ENCODE measurements at places on chromosomes 16 and 17. TPM values are rescaled to one million over a fixed set of nuclear protein-coding genes. Genes with fewer than 3 reads are reported as not detected.

Gene TNS4
- 0.07 TPM for polyA plus RNA-seq

GRCh38 chr17:21297597-21297996, 13.1 kb downstream of the MAP2K3 start:
- DNase-seq: no peak

Gene UTS2R
- not detected for polyA plus RNA-seq

DNA sequence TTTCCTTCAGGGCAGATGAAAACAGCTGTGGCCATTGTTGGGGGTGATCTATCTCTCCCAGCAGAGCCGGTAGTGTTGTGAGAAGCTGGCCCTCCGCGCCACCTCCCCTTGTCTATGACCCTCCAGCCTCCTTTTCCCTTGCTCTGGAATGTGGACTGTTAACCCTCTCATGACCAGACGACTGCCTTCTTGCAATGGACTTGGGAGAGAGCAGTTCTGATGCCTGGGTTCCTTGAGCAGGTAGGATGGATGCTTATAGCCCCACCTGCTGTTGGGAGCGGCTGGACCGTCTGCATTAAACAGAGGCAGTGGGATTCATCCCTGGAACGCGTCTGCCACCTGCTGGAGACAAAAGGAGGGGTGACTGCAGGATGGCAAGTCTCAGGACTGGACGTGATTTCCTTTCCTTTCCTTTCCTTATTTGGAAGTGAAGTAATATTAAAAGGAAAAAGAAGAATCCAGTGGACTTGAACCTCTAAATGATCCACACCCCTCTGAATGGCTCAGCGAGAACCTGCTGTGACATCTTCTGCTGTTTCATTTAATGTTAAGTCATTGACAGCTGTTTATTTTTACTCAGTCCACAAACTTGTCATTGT, 1.8 kb upstream of the SOST start:
- peak; percentile 91 for DNase-seq

- DNase-seq: no peak
These were observed 29.5 kb upstream of the ULK2 start for GRCh38 chr17:19897090-19897837.

GRCh38 chr17:56602292-56603130, 9.0 kb downstream of the NOG start:
- DNase-seq: no peak

- no peak for DNase-seq
These were observed 99.0 kb downstream of the PRKCA start for GRCh38 chr17:66401364-66401763.

- no peak for DNase-seq
These were observed 31.9 kb downstream of the PLCG2 start for GRCh38 chr16:81810894-81811538.

DNA sequence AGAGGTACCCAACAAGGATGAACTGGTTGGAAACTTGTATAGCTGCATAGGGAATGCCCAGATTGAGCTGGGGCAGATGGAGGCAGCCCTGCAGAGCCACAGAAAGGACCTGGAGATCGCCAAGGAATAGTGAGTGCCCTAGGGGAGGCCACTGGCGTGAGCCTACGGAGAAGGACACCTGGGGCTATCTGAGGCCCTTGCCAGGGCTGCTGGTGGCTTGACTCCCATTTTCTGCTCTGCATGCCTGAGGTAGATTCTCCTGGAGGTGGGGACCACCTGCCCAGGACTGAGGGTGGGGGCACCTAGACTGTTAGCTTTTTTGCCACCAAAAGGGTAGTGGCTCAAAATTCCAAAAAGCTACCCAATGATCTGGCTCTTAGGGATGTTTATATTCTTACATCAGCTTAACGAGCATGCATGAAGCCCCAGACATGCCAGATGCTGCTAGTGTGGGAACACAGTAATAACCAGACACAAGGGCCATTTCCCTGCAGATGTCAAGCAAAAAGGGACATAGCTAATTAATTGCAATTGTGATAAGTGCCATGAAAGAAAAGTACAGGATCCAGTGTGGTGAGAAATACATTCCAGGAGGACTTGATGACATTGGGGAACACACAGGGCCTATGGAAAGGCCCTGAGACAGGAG, 8.8 kb downstream of the ODAD4 start:
- no peak for DNase-seq

- no peak for DNase-seq
These were observed 17.5 kb downstream of the ZNF750 start for GRCh38 chr17:82822281-82822680.

DNA sequence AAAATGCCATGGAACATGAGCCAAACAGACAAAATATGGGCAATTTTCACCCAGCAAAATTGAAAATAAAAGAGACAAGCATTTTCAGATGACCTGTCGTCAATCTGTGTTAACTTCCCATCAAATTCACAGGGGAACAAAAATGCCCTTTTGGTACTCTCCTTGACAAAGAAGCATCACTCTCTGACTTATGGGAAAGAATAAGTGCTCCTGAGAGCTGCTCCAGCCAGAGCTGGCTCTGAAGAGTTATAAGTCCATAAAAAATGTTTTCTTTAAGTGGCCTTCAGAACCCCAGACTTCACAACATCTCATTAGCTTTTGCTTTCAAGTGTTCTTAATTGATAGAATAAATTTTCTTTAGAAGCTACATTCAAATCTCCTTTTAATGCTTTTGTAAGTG, 721.4 kb upstream of the GOT2 start:
- no peak for DNase-seq

DNA sequence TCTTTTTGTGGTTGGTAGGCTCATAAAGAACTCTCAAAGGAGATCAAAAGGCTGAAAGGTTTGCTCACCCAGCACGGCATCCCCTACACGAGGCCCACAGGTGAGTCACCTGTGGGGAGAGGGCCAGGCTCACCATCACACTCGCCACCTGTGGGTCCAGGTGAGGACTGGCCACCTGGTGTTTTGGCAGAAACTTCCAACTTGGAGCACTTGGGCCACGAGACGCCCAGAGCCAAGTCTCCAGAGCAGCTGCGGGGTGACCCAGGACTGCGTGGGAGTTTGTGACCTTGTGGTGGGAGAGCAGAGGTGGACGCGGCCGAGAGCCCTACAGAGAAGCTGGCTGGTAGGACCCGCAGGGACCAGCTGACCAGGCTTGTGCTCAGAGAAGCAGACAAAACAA, 11.1 kb downstream of the GNPTG start:
- no peak for DNase-seq

Gene OTOP2
- not detected for polyA plus RNA-seq

DNA sequence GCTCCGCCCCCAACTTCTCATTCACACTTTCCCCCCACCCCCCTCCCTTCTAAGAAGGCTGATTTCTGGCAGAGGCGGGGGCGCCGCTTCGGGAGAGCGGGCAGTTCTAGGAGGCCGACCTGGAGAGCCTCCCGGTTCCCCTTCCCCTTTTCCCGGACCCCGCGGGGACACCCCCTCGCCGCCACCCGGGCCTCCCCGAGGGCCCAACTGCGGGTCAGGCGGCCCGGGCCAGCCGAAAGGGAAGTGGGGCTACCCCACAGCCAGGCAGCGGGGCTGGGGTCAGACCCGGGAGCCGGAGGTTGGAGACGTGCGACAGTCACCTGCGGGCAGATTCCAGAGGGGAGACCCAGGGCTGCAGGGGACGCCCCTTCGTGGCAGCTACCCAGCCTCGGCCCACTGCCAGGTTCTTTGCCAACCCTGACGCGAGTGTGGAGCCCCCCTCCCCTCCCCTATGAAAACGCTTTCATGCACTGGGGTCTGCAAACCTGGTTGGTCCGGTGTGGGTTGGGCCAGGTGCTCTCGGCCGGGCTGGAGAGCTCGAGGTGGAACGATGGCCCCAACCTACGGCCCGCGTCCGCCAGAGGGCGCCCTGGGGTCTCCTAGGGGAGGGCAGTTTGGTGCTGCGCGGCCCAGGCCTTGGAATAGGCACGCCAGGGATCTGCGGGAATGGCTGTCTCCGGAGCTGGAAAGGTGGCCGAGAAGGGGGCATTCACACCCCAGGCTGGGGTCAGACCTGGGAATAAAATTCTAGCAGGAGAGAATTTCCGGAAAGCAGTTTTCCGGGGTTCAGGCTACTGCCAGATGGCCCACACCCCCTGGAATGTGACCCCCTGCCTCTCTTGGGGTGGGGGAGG, 721 bp upstream of the SOCS3 start:
- DNase-seq: peak; percentile 80

DNA sequence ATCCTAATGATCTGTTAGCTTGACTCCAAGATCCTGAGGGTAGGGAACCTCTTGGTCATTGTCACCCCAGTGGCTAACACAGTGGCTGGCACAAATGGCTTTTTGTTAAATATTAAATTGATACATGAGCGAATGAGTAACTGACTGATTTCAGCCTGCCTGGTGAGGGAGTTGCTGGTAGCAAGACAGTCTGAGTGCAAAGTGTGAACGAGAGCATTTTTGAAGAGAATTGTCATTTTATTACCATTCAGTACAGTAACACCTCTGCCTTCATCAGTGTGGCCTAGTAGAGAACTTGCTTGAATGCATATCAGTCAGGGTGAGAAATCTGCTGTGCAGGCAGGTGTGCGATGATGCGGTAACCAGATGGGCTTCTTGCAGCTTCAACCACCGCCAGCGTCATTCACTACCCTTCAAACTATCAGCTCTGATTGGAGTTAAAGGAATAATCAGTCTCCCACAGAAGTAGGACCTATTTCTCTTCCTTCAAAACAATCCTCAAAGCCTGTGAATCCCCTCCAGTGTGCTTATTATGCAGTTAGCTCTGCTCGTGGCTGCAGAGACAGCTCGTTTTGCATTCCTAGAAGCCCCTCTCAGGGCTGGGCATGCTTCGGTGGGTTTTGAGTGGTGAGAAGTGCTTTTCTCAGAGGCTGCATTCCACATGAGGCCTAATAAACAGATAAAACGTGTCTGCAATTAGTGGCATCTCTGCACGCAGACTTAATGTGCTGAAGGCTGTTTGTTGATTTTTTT, 29.0 kb downstream of the HEXIM2 start:
- no peak for DNase-seq

DNA sequence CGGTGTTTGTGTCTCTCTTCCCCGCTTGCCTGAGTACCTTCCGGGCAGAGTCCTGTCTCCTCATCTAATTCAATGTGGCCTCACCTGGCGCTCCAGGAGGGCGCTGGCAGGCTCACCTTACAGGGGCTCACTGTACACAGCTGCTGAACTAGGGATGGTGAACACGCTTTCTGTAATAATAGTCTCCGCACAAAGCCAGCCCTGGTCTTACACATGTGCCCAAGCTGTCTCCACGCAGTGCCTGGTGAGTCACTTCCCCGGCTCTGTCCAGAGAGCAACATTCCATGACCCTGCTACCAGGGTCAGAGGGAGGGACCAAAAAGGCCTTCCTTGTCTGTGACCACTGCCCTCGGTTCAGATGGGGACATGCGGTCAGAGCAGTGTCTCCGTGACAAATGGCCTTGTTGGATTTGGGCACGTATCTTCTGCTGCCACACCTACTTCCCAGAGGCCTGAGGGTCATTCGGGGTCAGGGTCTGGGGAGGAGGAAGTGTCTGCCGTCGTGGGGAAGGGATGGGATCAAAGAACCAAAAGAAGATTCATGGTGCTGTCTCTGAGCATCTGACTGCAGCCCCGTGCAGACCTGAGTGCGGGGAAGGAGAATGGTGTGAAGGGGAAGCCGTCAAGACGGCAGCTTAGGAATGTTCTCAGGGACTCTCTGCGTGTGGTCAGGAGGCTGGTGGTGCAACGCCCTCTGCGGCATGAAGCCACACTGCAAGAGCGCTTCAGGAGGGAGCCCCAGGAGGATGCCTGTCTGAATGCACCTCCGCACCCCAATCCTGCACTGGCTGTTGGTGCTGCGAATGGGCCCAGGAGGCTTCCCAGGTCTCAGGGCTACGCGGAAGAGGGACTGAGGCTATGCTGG, 68.8 kb downstream of the IL21R start:
- DNase-seq: peak; percentile 74

GRCh38 chr17:37051833-37052232, 103.1 kb downstream of the AATF start:
- DNase-seq: no peak

GRCh38 chr16:2710021-2710710, 9.9 kb downstream of the PRSS27 start:
- DNase-seq: no peak

- DNase-seq: no peak
These were observed 21.0 kb downstream of the CACNA1H start for GRCh38 chr16:1173788-1174451.

DNA sequence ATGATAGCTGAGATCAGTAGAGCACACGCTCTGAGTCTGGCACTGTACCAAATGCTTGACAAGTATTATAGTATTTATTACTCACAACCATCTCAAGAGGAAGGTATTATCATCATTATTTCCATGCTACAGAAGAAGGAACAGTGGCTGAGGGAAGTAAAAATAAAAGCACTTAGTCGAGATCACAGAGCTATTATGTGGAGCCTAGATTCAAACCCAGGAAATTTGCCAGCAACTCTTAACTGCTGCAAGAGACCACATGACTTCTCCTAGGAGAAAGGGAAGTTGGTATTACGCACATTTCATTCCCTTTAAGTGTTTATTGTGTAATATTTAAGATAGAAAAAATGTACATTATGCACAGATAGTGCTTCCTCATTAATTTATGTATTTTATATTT, 1.0 kb upstream of the RHOT1 start:
- peak; percentile 91 for DNase-seq

DNA sequence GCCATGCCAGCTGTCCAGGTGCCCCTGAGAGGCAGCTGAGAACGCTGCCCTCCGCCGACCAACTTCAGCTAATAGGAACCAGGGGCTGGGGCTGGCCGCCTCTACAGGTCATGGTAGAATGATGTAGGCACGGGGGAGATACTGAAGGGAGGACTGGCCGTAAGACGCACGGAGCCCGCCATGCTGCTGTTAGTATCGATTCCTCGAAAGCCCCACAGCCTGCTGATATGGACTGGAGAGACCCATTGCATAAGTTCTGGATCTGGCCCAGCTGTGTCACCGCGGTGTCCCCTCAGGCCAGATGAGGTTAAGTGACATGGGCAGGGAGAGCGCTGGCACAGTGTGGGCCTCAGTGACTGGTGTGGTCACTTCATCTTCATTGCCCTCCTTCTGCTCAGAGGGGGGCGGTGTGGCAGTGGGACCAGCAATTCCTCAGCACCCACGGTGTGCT, 75.6 kb downstream of the AMFR start:
- no peak for DNase-seq

Gene TNP2
- not detected for polyA plus RNA-seq

All from IMR-90 (cell line).